ENCODE measurements at places on chromosomes 13 and 19. TPM values are rescaled to one million over a fixed set of nuclear protein-coding genes. Genes with fewer than 3 reads are reported as not detected.

DNA sequence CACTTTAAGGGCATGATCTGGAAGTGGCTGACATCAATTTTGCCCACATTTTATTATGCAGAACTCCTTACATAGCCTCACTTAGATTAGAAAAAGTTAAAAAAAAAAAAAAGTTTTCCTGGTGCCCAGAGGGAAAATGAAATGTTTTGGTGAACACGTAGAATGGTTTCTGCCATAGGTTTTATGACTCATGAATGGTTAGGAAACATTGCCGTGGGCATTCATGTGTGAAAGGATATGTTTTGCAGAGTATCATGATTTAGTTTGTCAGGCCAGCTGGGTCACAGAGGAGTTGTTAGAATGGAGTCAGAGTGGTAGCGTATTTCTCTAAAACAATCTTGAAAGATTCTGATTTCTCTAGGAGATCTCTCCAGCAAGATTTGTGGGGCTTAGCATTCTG, 133.8 kb downstream of the MRPL57 start:
- peak; percentile 8 for DNase-seq

DNA sequence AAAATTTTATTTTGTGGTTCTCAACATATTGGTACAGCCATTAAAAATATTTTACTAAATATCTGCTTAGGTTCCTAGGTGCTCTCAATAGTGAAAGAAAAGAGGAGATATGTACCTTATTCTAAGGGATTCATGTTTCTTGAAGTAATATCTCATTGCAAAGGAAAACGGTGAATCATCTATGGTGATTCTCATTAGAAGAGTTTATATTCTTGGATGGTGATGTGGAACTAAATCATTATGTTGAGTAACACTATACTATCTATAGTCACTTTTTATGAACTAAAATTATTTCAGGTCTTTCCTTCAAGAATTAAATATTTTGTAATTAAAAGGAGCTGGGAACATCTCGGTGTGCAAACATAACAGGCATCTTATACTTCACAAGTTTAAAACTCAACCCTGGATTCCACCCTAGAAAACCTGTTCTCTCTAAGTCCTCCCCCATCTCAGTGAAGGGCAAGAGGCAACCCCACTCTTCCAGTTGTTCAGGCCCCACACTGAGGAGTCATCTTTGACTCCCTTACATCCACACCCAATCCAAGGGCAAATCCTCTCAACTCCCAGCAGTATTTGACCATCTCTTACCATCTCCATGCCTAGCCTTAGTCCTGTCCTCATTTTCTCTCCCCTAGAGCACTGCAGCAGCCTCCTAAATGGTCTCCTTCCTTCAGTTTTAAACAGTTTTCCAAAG, 140.1 kb downstream of the RGCC start:
- no peak for DNase-seq

- no peak for DNase-seq
Observed at GRCh38 chr19:28596561-28597071, 616.3 kb downstream of the UQCRFS1 start.

- DNase-seq, result no peak
Observed at GRCh38 chr13:60944016-60944415, 471.6 kb downstream of the PCDH20 start.

DNA sequence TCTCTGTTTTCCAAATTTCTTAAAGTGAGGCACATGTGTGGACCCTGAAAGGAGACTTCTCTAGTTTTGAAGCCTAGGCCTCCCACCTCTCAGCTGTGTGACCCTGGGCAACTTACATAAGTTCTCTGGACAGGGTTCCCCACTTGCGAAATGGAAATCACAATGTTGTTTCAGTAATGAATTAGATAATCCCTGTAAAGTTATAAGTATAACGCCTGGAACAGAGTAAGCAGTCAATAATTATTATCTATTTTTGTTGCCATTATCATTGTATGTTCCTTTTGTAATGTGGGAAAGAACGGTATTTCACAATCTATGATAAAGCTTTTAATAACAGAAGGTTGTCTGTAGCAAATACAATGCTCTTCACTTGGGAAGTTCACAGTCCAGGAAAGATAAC, 437.3 kb upstream of the ZNF507 start:
- DNase-seq, result no peak

DNA sequence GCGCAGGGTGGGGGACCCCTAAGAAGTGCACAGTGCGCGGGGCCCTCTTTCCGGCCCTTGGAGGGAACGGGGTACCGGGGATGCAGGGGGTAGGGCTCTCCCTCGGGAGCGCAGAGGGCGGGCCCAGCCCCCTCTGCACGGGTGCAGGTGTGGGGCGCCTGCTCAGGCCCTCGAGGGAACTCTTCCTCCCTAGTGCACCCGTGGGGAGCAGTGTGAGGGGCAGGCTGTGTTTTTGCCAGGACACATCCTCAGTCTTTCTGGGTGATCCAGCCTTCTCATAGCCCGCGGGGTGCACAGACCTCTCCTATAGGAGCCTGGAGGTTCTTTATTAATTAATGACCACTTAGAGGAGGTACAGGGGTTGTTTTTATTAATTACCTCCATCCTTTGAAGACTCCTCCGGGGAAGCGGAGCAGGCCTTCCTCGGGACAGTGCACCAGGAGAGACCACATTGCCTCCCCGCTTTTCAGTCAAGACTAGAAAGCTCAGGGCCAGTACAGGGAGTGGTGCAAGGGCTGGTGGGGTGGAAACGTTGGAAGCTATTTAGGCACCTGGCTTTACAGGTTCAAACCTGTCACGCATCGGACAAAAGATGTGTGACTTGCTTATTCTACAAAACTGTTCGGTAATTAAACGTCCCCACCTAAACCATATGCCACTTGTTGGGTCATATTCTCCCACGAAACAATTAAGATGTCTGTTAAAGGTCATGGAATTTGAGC, 598 bp upstream of the GJB6 start:
- DNase-seq, result no peak

GRCh38 chr13:101490406-101491015, 38.0 kb downstream of the ITGBL1 start:
- DNase-seq, result peak; percentile 40

DNA sequence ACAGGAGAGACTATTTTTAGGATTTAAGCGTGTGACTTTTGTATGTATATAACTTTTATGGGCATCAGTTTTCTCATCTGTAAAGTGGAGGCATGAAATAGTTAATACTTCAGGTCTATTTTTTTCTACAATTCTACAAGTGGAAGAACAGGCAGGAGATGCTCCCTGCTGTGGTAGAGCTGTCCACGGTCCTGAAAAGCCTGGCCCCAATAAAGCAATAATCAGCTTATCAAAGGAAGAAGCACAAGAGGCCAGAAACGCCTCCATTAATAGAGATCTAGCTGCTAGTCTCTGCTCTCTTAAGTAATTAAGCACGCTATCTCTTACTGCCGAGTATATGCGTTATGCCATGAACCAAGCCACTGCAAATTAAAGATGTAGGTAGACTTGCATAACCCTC, 28.0 kb upstream of the WASF3 start:
- DNase-seq, result peak; percentile 65

DNA sequence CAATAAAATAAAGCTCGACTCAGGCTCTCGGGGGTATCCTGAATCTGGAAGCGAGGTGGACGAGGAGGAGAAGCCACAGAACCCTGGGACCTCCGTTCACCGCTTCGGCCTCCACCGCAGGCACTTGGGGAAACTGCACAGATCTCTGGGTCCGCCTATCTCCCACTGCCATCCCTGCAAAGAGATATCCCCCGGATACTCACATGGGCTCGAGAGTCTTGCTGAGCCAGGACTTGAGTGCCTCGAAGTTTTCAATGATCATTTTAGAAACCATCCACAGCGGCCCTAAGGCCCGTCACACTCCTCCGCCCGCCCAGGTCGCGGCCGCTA, 589 bp downstream of the RBM26 start:
- DNase-seq, result no peak

Gene ZNF419
- 10.4 TPM for total RNA-seq

Gene ZIK1
- total RNA-seq, result 11.3 TPM

Gene SYNGR4
- total RNA-seq, result not detected

Gene SLC25A41
- total RNA-seq, result not detected

Gene FSD1
- 8.6 TPM for total RNA-seq

Gene ZNF534
- total RNA-seq, result not detected
